ENCODE measurements at places on chromosomes 2 and 18. TPM values are rescaled to one million over a fixed set of nuclear protein-coding genes. Genes with fewer than 3 reads are reported as not detected.

DNA sequence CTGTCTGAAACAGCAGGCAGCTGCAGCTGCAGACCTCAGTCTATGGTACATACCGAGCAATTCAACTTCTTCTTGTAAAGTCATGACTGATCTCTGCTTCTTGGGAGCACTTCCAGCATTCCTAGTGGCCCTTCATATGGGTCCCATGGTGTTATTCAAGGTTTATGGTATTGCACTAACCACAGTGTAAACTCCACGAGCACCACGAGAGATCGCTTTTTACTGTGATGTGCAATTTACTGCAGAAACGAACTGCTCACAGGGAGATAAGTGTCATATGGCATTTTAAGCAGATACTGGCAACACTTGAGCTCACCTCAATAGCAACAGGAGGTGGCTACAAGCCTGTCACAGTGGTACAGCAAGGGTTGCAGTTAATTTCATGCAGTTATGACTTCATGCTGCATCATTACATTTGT, 38.6 kb upstream of the SH3BP4 start:
- DNase-seq, result no peak

DNA sequence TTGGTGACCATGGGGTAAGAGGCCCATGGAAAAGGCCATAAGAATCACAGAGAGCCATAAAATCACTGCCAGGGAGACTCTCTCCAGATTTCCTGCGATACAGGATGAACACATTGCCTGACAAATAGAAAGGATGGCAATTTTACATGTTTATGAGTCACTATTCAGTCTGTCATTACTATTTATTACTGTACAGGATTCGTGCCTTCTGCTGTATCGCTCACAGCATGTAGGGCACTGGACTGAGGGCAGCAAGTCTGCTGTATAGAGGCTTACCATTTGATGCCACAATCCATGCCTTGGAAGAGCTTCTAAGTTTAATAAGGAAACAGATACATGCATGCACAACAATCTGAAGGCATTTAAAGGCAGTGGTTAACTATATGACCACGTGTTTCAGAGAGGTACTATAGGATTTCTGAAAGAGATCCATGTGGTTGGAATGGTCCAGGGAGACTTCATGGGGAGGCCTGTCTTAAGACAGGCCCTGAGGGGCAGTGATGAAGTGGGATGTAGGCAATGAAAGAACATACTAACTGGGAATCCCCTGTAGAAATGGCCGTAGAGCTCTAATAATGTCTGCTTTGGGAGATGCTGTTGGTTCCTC, 702.4 kb upstream of the RAB6C start:
- DNase-seq, result no peak

DNA sequence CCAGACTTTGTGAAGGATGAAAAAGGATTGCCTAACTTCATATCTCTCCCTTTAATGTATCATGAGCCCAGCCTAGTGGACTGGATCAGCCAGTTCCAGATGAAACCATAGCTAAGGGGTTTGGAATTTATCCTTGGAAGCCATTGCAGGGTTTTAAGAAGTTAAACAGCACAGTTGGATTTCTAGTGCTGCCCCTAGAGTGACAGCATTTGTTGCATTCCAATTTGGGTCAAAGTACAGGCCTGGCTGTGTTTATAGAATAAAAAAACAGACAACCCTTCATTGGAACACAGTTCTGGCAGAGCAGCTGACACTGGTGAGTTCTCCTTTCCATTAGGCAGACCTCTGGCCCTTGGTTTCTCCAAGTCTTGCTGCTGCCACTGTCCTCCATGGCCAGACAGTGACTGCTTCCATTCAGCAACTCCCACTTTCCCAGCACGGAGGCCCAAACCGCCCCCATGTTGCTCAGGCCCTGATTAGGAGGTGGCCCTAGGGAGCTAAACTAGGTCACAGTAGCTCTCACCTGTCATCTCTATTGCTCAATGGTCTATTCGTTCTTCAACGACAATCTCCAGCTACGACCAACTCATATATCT, 8.0 kb downstream of the GPR39 start:
- DNase-seq, result peak; percentile 8

GRCh38 chr2:161273038-161273760, 35.0 kb upstream of the PSMD14 start:
- no peak for DNase-seq

GRCh38 chr2:109209412-109209811, 80.4 kb downstream of the SH3RF3 start:
- no peak for DNase-seq

KLHL30 gene
- total RNA-seq, result 0.18 TPM

Data from left colon (tissue), 2 donors.